ENCODE measurements at places on chromosomes 2 and 18. TPM values are rescaled to one million over a fixed set of nuclear protein-coding genes. Genes with fewer than 3 reads are reported as not detected.

DNA sequence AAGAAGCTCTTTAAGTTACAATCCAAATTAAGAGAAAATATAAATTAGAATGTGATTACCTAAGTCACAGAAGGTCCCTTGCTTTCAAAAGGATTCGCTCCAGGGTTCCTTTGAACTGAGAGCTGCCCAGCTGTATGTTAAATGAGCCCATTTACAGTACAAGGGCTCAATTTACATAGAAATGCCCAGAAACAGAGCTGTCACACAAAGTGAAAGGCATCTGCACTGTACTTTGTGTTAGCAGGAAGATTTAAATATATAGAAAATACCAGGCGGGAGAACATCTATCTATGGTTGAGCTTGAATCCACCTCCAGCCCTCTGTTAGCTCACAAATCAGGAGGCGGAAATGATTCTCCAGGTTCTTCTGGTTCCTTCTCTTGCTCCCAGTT is 272.9 kb downstream of the PAX3 start:
- no peaks in the 10 kb centered on the region for H3K4me1 ChIP-seq
- no peak overlapping the region for H3K27ac ChIP-seq
- no peaks in the 10 kb centered on the region for H3K36me3 ChIP-seq
- no peak for DNase-seq

CCDC74B gene
- 3.2 TPM for total RNA-seq

- no peaks in the 10 kb centered on the region for H3K36me3 ChIP-seq
- H3K27ac ChIP-seq = no peak overlapping the region
- no peak overlapping the region for H3K4me3 ChIP-seq
- no peak for DNase-seq
- peaks cover 20% of the 10 kb centered on the region for H3K27me3 ChIP-seq
Observed at GRCh38 chr2:40256649-40257048, 195.2 kb downstream of the SLC8A1 start.

- no peaks in the 10 kb centered on the region for H3K36me3 ChIP-seq
- H3K4me1 ChIP-seq = no peaks in the 10 kb centered on the region
- no peak overlapping the region for H3K27ac ChIP-seq
- no peak for DNase-seq
- H3K27me3 ChIP-seq = no peaks in the 10 kb centered on the region
- H3K4me3 ChIP-seq = no peak overlapping the region
Observed at GRCh38 chr2:168450171-168450570, 5.9 kb upstream of the CERS6 start.

- no peak overlapping the region for H3K4me3 ChIP-seq
- DNase-seq = no peak
- no peak overlapping the region for H3K27ac ChIP-seq
Observed at GRCh38 chr2:73225513-73226360, 7.3 kb downstream of the PRADC1 start.

EPB41L3 gene
- 0.34 TPM for total RNA-seq

PPP1R1C gene
- total RNA-seq = 17.8 TPM

DNA sequence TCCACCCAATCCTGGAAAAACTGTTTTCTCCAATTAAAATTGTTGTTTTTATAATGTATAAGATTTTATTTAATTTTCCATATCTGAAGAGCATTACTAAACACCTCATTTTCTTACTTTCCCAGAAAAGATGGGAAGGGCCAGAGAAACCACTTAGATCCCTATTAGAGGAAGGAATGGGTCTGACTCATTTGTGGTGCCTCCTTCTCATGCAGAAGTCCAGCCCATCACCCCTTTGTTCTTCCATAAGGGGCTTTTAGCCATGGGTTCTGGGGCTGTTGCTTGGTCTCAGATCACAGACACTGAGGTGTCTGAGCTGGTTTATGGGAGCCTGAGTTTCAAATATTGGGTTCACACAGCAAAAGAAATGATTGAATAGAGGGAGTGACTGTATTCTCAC is 152.2 kb downstream of the ESCO1 start:
- H3K36me3 ChIP-seq = no peaks in the 10 kb centered on the region
- no peak overlapping the region for H3K4me3 ChIP-seq
- H3K4me1 ChIP-seq = no peaks in the 10 kb centered on the region
- no peak for DNase-seq
- H3K27me3 ChIP-seq = no peaks in the 10 kb centered on the region

GRCh38 chr2:223601932-223602666 is at the start of gene SCG2:
Gene SCG2, minus strand, starts transcription at chr2:223602361. Its CDS starts 3,079 bp downstream, at chr2:223599282.
- peaks cover 26% of the 10 kb centered on the region for H3K4me1 ChIP-seq
- peak within 1 kb of the TSS; percentile 46 for H3K4me3 ChIP-seq
- H3K27me3 ChIP-seq = no peaks in the 10 kb centered on the region
- DNase-seq = peak; percentile 59

DNA sequence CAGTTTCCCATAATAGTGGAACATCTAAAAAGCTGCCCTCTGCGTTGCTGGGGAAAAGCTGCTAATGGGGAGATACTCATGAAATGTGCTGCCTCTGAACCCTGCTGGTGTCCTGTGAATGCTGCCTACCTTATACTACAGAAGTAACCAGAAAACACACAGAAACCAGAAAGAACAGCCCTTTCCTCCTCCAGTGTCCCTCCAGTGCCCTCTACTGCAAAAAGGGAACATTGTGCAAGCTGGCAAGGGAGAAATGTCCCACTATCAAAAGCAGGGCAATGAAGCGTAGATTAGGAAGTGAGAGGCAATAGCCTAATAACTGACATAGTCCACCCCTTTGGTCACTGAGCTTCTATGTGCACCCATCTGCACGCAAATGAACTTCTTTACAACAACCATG is 162.7 kb upstream of the ETAA1 start:
- no peak overlapping the region for H3K27ac ChIP-seq
- H3K36me3 ChIP-seq = no peaks in the 10 kb centered on the region
- DNase-seq = no peak
- H3K4me3 ChIP-seq = no peak overlapping the region
- H3K27me3 ChIP-seq = no peaks in the 10 kb centered on the region

- no peaks in the 10 kb centered on the region for H3K4me1 ChIP-seq
- H3K27me3 ChIP-seq = no peaks in the 10 kb centered on the region
- no peak for DNase-seq
Observed at GRCh38 chr2:86297382-86298147, 39.9 kb downstream of the REEP1 start.

ELOA2 gene
- not detected for total RNA-seq

DNA sequence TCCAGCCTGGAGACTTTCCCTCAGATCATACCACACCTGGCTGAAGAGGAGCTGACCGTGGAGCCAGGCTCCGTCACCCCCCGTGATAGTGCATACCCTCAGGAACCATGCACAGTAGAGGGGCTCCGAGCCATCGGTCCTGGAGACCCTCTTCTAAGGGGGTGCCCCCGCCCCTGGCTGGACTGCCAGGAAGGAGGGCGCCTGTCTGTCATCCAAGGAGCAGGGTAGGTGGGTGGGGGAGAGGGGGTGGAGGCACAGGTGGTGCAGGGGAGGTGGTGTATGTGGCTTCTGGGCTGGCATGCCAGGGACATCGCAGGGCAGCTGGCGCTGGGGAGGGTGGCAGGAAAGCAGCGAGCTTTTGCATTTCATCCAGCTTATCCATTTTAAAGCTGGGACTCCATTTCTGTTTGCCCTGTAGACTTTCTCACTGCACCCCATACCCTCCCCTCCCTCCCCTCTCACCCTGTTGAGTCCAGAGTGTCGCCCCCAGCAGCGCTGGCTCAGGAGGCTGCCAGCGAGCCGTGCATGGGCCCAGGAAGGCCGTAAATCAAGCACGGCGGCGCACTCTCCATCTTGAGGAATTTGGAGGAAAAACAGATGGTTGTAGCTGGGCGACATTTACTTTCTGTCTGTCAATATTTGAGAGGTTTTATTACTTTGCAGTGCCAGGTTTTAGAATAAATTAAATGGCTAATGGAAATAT is 56.2 kb upstream of the HS6ST1 start:
- no peak for DNase-seq
- H3K27me3 ChIP-seq = no peaks in the 10 kb centered on the region
- no peak overlapping the region for H3K27ac ChIP-seq
- H3K4me3 ChIP-seq = no peak overlapping the region
- peaks cover 6% of the 10 kb centered on the region for H3K4me1 ChIP-seq

ATP5MC3 gene
- 361 TPM for total RNA-seq

DNA sequence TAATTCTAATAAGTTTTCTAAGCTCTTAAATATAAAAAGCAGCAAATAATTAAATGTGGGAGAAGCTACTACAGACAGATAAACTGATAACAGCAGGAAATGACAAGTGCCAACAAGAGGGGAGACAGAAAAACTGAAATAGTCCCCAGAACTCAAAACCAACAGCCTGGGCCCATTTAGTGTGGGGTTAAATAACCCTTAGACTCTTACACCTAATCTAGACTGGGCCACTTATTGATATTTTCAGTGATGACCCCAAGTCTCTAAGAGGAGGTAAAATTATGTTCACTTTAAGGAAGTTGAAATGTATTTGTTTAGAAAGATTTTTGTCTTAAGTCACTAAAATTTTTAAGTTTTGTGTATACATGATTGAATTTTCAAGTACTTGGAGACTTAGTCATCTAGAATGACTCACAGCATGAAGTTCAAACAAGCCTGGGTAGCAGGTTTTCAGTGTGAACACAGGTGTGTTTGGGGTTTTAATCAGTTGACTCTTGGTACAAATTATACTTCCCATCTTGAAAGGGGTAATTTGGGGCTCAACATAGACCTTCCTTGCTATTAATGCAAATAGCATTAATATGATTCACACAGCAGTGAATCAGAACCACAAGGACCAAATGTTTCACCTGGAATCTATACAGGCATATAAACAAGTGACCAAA is 54.9 kb upstream of the MYO3B start:
- H3K4me3 ChIP-seq = no peak overlapping the region
- H3K27me3 ChIP-seq = no peaks in the 10 kb centered on the region
- peaks cover 13% of the 10 kb centered on the region for H3K4me1 ChIP-seq
- H3K27ac ChIP-seq = peak overlapping the region; percentile 25
- no peaks in the 10 kb centered on the region for H3K36me3 ChIP-seq

DNA sequence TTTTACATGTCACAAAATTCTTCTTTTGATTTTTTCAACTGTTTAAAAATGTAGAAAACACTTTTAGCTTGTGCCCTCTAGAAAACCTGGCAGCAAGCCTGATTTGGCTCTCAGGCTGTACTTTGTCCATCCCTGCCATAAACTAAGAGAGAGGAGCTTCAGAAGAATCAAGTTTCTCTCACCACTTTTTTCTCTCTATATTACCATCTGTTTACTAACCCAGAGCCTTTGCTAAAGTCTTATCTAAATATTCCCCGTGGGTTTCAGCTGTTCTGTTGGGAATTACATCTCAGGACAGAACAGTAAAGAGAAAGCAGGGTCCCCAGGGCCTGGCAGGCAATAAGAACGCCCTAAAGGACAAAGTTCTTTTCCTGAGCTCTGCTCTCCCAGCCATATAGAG is 409.1 kb upstream of the CRIM1 start:
- no peaks in the 10 kb centered on the region for H3K4me1 ChIP-seq
- no peak for DNase-seq
- no peak overlapping the region for H3K27ac ChIP-seq
- H3K4me3 ChIP-seq = no peak overlapping the region
- H3K27me3 ChIP-seq = 0 out of 2 replicates have a peak, but pooled peaks cover 5% of the 10 kb centered on the region
- H3K36me3 ChIP-seq = no peaks in the 10 kb centered on the region

GRCh38 chr2:123015186-123015585 is 1009.9 kb upstream of the CNTNAP5 start:
- DNase-seq = no peak
- no peaks in the 10 kb centered on the region for H3K4me1 ChIP-seq
- H3K4me3 ChIP-seq = no peak overlapping the region
- H3K36me3 ChIP-seq = no peaks in the 10 kb centered on the region
- no peaks in the 10 kb centered on the region for H3K27me3 ChIP-seq

- H3K4me1 ChIP-seq = peaks cover 39% of the 10 kb centered on the region
- no peaks in the 10 kb centered on the region for H3K27me3 ChIP-seq
- no peak overlapping the region for H3K4me3 ChIP-seq
Observed at GRCh38 chr2:157840568-157841156, 35.5 kb downstream of the ACVR1 start.

DNA sequence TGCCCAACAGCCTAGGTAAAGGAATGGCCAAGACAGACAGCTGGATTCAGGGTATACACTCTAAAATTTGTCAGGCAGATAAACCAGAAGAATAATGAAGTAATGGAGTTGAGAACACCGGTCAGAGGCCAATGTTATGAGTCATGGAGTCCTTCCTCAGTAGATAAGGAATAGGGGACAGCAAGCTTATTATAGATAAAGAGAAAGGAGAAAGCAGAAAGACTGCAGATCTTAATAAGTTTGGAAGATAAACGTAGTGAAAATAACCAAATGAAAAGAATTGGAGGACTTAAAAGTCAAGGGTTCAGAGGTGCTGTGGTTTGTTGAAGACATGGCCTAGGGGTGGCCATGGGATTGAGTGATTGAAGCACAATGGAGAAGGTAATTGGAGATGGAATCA is 63.5 kb upstream of the NFE2L2 start:
- no peak overlapping the region for H3K4me3 ChIP-seq
- H3K27me3 ChIP-seq = no peaks in the 10 kb centered on the region
- H3K4me1 ChIP-seq = peaks cover 19% of the 10 kb centered on the region
- no peak for DNase-seq
- H3K27ac ChIP-seq = no peak overlapping the region
- no peaks in the 10 kb centered on the region for H3K36me3 ChIP-seq

- H3K36me3 ChIP-seq = peaks cover 13% of the 10 kb centered on the region
- peaks cover 12% of the 10 kb centered on the region for H3K4me1 ChIP-seq
- peak overlapping the region; percentile 90 for H3K27ac ChIP-seq
- H3K4me3 ChIP-seq = peak overlapping the region; percentile 95
Observed at GRCh38 chr2:74481431-74481830, 1.4 kb downstream of the CCDC142 start.
